Sigmoid colon (tissue), 7 donors: ENCODE measurements at places on chromosomes 5 and 9. TPM values are rescaled to one million over a fixed set of nuclear protein-coding genes. Genes with fewer than 3 reads are reported as not detected.
A peak's percentile ranks its signal among the peaks of the same experiment; 100 is the strongest.

The SOHLH1 gene
- not detected for total RNA-seq

GRCh38 chr5:160774666-160775315 is 77.2 kb downstream of the ATP10B start:
- H3K4me3 ChIP-seq, result no peak overlapping the region
- no peaks in the 10 kb centered on the region for H3K4me1 ChIP-seq
- H3K27me3 ChIP-seq, result no peaks in the 10 kb centered on the region
- H3K36me3 ChIP-seq, result no peaks in the 10 kb centered on the region

The TLX3 gene
- not detected for total RNA-seq

DNA sequence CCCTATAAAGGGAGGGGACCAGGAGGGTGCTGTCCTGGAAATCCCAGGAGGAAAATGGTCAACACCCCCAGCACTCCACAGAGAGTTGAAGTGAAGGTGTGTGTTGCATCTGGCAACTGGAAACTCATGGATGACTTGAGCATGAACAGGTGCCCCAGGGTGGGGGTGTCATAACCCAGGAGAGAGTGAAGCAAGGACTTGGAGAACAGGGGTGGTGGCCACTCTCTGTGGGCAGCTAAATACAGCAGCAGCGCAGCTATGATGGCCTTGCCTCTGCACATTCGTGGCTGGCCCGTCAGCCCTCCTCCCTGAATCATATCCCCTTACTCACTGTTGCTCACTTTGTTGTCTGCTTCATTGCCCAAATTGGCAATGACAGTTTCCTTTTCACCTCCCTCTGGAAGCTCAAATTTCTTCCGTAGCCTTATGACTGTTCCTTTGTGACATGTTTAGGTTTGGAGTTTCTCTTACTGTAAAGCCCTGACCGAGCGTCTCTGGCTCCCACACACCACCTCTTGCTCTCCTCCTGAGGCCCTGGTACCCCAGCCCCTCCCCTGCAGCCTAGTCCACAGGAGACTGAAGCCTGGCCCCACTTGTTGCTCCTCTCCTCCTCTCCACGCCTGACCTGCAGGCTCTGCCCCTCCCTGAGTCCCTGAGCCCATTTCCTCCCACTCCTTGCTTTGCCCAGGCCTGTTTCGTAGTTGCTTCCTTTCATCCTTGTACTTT is 185.8 kb downstream of the CD180 start:
- no peaks in the 10 kb centered on the region for H3K36me3 ChIP-seq
- no peak overlapping the region for H3K4me3 ChIP-seq
- H3K27me3 ChIP-seq, result no peaks in the 10 kb centered on the region
- peak; percentile 66 for DNase-seq
- H3K27ac ChIP-seq, result peak overlapping the region; percentile 74

- no peaks in the 10 kb centered on the region for H3K27me3 ChIP-seq
- H3K36me3 ChIP-seq, result no peaks in the 10 kb centered on the region
- no peak overlapping the region for H3K4me3 ChIP-seq
These were observed 13.7 kb downstream of the WNK2 start for GRCh38 chr9:93197670-93198069.

The PAPPA gene
- total RNA-seq, result 3.6 TPM

- no peaks in the 10 kb centered on the region for H3K36me3 ChIP-seq
- no peak for DNase-seq
- no peak overlapping the region for H3K4me3 ChIP-seq
- H3K27me3 ChIP-seq, result no peaks in the 10 kb centered on the region
- H3K4me1 ChIP-seq, result no peaks in the 10 kb centered on the region
These were observed 225.3 kb downstream of the TSSK1B start for GRCh38 chr5:113209498-113209897.

The SARDH gene
- 3.0 TPM for total RNA-seq

GRCh38 chr5:150209099-150209635 is 19.3 kb downstream of the SLC6A7 start:
- H3K4me1 ChIP-seq, result no peaks in the 10 kb centered on the region
- no peak for DNase-seq
- no peak overlapping the region for H3K27ac ChIP-seq
- no peak overlapping the region for H3K4me3 ChIP-seq
- H3K27me3 ChIP-seq, result no peaks in the 10 kb centered on the region

The NR6A1 gene
- total RNA-seq, result 1.8 TPM

- DNase-seq, result peak; percentile 81
- no peak overlapping the region for H3K4me3 ChIP-seq
- peak overlapping the region; percentile 38 for H3K27ac ChIP-seq
- no peaks in the 10 kb centered on the region for H3K27me3 ChIP-seq
- peaks cover 14% of the 10 kb centered on the region for H3K4me1 ChIP-seq
These were observed 4.9 kb upstream of the ROR2 start for GRCh38 chr9:91954841-91955471.

The CCL28 gene
- total RNA-seq, result 0.71 TPM

- H3K27me3 ChIP-seq, result no peaks in the 10 kb centered on the region
- H3K36me3 ChIP-seq, result no peaks in the 10 kb centered on the region
- no peak overlapping the region for H3K27ac ChIP-seq
- no peaks in the 10 kb centered on the region for H3K4me1 ChIP-seq
- DNase-seq, result no peak
These were observed 59.7 kb downstream of the ATP10B start for GRCh38 chr5:160792281-160792680.

DNA sequence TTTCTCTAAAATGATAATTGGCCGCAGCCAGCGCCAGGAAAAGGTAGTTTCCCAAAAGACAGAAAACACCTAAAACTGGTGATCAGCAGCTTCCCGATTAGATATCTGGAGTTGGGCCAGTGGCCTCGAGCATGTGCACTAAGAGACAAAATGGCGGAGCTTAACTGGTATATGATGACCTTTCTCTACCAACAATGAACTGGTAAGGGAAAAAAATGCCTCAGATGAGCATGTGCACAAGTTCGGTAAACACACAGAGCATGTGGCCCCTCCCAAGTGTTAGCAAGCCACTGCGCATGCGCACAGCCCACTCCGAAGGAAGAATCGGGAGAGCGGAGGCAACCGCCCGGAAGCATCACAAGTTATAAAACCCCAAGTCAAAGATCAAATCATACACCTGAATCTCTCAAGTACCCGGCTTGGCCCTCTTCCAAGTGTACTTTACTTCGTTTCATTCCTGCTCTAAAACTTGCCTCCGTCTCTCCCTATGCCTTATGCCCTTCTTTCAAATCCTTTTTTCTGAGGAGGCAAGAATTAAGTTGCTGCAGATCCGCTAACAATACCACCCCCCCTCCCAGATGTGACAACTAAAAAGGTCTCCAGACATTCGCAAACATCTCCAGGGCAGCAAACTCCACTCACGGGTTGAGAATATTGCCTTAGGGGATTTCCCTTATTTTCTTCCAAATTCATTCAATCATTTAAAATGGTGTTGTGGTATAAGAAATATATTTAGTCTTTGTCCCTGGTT is 15.0 kb upstream of the PTBP3 start:
- H3K4me1 ChIP-seq, result no peaks in the 10 kb centered on the region
- no peak overlapping the region for H3K27ac ChIP-seq
- H3K27me3 ChIP-seq, result no peaks in the 10 kb centered on the region
- peak overlapping the region; percentile 5 for H3K4me3 ChIP-seq

DNA sequence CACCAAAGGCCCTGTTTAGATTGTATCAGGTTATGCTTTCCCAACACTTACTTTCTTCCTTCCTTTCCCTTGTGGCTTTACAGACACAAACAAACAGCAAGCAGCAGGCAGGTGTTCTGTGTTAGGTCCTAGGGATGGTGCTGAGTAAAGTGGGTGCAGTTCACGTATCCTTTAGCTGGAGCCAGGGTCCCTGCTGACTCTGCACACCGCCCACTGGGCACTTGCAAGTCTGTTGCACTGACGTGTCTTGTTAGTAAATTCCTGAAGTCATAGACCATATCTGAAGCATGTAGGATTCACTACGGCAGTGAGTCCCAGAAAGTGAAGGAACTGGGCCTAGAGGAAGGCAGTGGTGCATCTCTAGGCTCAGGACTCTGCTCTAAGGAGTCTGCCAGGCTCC is 96.5 kb downstream of the DAPK1 start:
- peak overlapping the region; percentile 79 for H3K27ac ChIP-seq
- no peaks in the 10 kb centered on the region for H3K27me3 ChIP-seq
- DNase-seq, result no peak
- peaks cover 76% of the 10 kb centered on the region for H3K4me1 ChIP-seq
- H3K4me3 ChIP-seq, result no peak overlapping the region

The CNTFR gene
- 8.9 TPM for total RNA-seq

DNA sequence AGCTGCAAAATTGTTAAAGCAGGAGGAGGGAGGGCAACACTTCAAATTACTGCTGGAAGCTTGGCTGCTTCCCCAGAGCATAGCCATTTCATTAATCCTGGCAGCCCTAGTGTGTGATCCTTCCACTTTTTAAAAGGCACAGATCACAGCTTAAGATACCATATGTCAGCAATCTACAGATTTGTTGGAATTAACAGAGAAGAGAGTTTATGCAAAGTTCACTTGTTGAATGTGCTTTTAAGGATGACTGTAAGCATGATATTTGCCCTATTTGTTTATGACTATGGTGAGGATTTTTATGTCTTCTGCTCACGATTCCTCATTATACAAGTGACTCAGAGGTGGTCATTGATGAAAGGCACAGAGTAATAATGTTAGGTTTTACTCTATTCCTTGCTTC is 156.0 kb upstream of the CDKN2B start:
- no peak for DNase-seq
- H3K4me3 ChIP-seq, result no peak overlapping the region
- no peaks in the 10 kb centered on the region for H3K4me1 ChIP-seq
- H3K27ac ChIP-seq, result no peak overlapping the region
- H3K27me3 ChIP-seq, result no peaks in the 10 kb centered on the region

The ZNF474 gene
- total RNA-seq, result not detected

DNA sequence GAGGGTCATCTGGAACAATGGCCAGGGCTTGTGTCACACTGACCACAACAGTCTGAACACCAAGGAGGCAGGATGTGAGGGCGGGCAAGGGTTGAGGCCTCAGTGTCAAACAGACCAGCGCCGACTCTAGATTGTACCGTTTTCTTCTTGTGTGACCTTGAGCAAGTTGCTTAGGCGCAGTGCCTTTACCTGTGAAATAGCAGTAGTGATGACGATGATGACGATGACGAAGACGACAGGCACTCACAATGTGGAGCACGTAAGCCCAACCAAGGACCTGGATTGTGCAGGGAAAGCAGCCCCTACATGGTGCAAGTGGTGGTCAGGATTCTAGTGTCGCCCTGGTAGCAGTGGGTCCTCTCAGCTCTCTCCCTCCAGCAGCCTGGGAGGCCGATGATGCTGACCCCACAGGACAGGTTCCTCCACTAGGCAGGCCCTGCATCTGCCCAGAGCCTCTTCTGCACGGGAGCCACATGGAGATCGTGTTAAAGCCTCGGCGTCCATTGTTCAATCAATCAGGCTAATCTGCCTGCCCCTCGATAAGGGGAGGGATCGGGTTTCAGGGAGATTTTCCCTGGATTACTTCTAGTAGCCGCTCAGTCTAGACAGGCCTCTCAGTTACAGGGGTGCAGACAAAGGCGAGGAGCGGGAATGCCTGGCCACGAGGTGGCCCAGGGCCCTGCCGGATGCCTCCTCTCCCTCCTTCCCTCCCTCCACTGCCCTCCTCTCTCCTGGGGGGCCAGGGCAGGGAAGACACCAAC is 91.7 kb downstream of the MACROH2A1 start:
- no peak overlapping the region for H3K27ac ChIP-seq
- DNase-seq, result no peak
- no peaks in the 10 kb centered on the region for H3K4me1 ChIP-seq

The PCDHA9 gene
- 1.4 TPM for total RNA-seq

GRCh38 chr5:113292462-113292861 is 142.3 kb downstream of the TSSK1B start:
- H3K4me1 ChIP-seq, result peaks cover 11% of the 10 kb centered on the region
- H3K36me3 ChIP-seq, result no peaks in the 10 kb centered on the region
- H3K27me3 ChIP-seq, result no peaks in the 10 kb centered on the region
- DNase-seq, result no peak

- no peaks in the 10 kb centered on the region for H3K27me3 ChIP-seq
- H3K36me3 ChIP-seq, result no peaks in the 10 kb centered on the region
- no peak overlapping the region for H3K4me3 ChIP-seq
- H3K27ac ChIP-seq, result no peak overlapping the region
These were observed 89.0 kb downstream of the ASTN2 start for GRCh38 chr9:117325831-117326230.

DNA sequence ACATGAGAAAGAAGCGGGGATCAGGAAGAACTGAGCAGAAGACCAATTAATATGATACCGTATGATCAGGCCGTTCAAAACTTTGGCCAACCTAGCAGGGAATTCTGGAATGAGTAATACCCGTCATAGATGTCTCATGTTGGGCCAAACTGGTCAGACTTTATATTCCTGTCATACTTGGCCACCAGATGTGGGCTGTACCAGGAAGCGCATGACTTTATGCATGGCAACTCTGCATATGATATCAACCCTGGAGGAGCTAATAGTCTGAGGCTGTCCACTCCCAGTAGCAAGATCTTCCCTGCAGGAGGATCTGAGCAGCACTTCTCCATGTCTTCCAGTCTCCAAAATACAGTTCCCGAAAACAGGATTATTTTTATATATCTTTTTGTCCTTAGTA is 68.5 kb upstream of the NAA35 start:
- no peak overlapping the region for H3K4me3 ChIP-seq
- H3K27me3 ChIP-seq, result no peaks in the 10 kb centered on the region
- H3K36me3 ChIP-seq, result no peaks in the 10 kb centered on the region
- H3K4me1 ChIP-seq, result no peaks in the 10 kb centered on the region
- DNase-seq, result no peak

The SLC25A2 gene
- total RNA-seq, result not detected

- H3K27me3 ChIP-seq, result no peaks in the 10 kb centered on the region
- no peak overlapping the region for H3K27ac ChIP-seq
- H3K36me3 ChIP-seq, result no peaks in the 10 kb centered on the region
- DNase-seq, result no peak
These were observed 131.8 kb upstream of the RGMB start for GRCh38 chr5:98641671-98642070.

The CDKN2A gene
- 6.1 TPM for total RNA-seq

The LCP2 gene
- total RNA-seq, result 10.2 TPM

GRCh38 chr5:78779771-78780616 is 131.4 kb upstream of the LHFPL2 start:
- no peak overlapping the region for H3K4me3 ChIP-seq
- H3K4me1 ChIP-seq, result no peaks in the 10 kb centered on the region
- H3K27ac ChIP-seq, result no peak overlapping the region
- no peaks in the 10 kb centered on the region for H3K27me3 ChIP-seq
- H3K36me3 ChIP-seq, result no peaks in the 10 kb centered on the region
- no peak for DNase-seq
